ENCODE measurements at places on chromosomes 11 and 22.

GRCh38 chr11:86678823-86679222 is 6.4 kb upstream of the ME3 start:
- no peak for DNase-seq

DNA sequence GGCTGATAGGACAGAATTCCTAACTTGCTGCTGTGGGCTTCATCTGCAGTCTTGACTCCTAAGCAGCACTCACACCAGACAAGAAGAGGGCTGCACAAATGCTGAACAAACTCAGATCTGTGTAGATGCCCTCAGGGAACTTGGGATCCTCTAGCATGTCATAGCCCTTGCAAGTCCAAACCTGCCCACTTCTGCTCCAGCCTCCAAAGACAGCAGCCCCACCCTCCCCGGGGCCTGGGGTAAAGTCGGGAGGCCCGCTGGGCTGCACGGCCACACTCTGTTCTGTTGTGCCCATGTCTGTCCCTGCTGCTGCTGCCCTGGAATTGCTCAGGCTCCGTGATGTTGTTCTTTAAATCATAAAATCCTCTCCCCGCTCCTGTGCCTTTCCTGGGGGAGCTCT is 28.3 kb downstream of the DRD2 start:
- DNase-seq = no peak

GRCh38 chr11:67248653-67249052 is 17.6 kb upstream of the GRK2 start:
- DNase-seq = no peak

GRCh38 chr11:134830312-134830711 is 418.3 kb upstream of the B3GAT1 start:
- no peak for DNase-seq

- no peak for DNase-seq
Measured at GRCh38 chr22:25030636-25031035, 78.1 kb downstream of the KIAA1671 start.

GRCh38 chr22:20999350-21000206 is 2.3 kb downstream of the THAP7 start:
- no peak for DNase-seq

- no peak for DNase-seq
Measured at GRCh38 chr11:31822927-31823643, 12.0 kb upstream of the PAX6 start.

GRCh38 chr22:40593460-40594273 is 42.9 kb downstream of the MRTFA start:
- DNase-seq = no peak

Measured in dorsolateral prefrontal cortex (tissue), 122 donors.